ENCODE measurements at places on chromosomes 2 and 18.

GRCh38 chr2:58664523-58665151 lies 423.5 kb upstream of the FANCL start:
- no peak for DNase-seq

DNA sequence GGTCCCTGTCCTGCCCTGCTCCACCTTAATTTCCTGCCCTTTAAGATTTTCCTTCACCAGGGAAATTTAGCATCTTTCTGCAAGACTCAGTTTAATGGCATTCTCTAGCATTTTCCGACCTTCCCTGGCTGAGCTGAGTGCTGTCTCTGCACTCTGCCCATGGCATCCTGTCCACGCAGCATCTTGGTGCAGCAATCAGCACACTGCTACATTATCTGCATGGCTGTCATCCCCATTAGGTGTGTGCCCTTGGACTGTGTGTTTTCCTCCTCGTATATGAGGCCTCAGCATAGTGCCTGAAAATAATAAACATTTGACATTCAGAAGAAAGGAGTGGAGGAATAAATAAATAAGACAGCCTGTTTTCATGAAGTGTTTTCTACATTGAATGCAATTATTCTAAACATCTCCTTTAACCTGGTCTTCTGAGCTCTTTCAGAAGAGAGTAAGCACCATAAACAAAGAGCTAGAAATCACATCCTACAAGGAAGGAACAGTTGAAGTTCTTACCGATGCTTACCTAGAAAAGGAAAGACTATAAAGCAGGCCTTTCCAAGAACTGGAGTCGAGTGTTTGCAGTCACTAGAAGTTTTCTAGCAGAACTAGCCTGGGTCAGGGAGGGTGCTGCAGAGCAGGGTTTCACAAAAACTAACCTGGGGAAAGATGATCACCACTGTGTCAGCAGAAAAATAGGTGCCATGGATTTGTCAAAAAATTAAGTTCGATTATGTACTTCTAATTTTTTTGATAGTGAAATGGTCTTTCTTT lies 131.4 kb upstream of the ITGB6 start:
- DNase-seq = no peak

- no peak for DNase-seq
Observed at GRCh38 chr2:143501106-143501676, 372.0 kb downstream of the ARHGAP15 start.

DNA sequence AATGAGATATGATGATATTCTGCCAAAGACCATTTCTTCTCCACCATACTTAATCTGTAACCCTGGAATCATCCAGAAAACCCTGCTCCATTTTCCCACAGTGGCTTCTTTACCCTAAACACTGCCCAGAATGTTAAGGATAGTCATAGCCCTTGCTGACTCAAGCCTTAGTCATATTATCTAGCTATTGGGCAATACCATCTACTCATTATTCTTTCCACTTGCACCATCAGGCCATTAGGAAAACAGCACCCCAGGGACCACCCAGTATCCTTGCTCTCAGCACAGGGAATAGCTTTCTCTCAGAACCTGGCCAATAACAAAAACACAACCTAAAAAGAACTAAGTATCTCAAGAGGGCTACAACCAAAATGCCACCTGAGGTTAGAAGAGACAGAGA lies 445.7 kb upstream of the SLC14A2 start:
- no peak for DNase-seq

- no peak for DNase-seq
Observed at GRCh38 chr2:53785366-53785765, 1.4 kb downstream of the ASB3 start.
